ENCODE measurements at places on chromosomes 4 and X.

DNA sequence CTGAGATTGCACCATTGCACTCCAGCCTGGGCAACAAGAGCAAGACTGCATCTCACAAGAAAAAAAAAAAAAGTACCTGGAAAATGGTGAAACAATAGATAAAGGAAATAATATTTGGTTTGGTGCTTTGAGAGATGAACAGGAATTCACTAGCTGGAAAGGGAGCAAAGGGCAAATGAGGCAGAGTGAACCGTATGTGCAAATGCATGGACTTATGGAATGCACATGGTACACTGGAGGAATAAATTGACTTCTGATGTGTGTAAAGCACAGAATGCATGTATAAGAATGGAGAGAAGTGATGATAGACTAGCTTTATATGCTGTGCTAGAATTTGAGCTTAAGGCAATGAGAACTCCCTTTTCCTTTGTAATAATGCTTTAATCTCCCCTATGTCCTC is 413.3 kb downstream of the SPRY1 start:
- no peak for DNase-seq

DNA sequence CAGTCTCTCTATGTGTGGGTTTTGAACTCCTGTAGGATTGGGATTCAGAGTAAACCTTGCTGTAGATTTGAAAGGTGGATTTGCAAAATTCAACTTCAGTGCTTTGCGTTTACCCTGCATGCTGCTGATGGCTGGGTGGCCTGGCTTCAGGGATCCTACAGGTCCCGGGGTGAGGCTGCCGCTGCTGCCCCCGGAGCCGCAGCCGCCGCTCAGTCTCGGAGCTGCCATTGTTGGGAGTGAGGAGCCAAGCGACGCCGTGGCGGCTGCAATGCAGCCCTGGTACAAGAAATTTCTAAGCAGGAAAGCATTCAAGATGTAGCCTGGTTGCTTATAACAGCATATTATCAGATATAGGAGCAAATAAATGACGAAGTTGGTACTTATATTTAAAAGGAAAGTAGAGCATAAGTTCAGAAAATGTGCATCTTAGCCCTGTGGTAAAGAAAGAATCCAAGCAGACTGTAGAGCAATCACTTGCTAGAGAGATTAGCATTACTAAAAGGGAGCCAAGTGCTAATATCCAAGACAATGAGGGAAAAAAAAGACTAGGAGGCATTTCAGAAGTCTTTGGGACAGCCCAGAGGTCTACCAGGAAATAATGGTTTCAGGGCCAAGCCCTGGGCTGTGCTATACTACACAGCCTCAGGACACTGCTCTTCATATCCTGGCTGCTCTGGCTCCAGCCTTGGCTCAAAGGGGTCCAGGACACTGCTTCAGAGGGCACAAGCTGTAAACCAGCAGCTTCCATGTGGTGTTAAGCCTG is 36.9 kb upstream of the CHIC1 start:
- DNase-seq: no peak

DNA sequence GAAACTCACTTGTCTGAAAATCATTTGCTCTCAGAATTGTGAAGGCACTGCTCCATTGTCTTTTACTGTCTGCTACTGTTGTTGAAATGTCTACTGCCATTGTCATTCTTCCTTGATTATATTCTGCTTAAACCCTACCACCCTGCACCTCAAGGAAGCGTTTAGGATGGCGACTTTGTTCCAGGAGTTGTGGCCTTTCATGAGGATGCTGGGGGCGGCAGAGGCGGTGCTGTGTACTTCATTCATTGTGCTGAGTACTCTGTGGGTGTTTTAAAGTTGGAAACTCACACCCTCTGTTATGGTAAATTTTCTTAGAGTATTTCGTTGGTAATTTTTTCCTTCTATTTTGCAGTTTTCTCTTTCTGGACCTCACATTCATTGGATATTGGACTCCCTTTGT is 258.9 kb downstream of the TENM3 start:
- no peak for DNase-seq

- DNase-seq: no peak
Observed at GRCh38 chr4:52423967-52424366, 235.1 kb downstream of the USP46 start.

DNA sequence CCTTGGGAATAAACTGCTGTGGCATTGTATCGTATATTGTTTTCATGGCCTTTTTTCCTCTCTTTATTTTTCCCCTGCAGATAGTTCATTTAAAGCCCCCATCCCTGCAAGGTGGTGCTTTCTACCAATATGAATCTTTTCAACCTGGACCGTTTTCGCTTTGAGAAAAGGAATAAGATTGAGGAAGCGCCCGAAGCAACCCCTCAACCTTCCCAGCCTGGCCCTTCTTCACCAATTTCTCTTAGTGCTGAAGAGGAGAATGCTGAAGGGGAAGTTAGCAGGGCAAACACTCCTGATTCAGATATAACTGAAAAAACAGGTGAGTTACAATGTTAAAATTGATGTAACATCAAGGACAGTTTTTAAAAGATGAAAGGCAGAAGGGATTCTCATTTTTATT is 601 bp downstream of the SMARCAD1 start:
- no peak for DNase-seq

DNA sequence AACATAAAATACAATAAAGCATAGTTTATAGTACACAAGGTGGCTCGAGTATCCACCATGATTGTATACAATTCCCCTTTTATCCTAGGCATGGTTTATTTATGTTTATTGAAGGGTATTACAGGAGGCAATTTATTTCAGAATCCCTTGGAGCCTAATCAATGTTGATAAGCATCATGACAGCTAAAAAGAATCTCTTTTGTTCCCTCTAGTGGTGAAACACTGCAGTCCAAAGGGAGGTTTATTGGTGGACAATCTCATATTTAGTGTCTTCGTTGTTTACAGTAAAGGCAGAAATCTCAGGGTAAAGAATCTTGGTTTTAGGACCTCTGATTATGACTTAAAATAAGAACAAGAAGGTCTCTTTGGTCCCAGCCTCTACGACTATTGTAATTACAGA is 1712.5 kb downstream of the C4orf33 start:
- no peak for DNase-seq

GRCh38 chrX:71492231-71493065 is 40.5 kb upstream of the OGT start:
- peak; percentile 52 for DNase-seq

DNA sequence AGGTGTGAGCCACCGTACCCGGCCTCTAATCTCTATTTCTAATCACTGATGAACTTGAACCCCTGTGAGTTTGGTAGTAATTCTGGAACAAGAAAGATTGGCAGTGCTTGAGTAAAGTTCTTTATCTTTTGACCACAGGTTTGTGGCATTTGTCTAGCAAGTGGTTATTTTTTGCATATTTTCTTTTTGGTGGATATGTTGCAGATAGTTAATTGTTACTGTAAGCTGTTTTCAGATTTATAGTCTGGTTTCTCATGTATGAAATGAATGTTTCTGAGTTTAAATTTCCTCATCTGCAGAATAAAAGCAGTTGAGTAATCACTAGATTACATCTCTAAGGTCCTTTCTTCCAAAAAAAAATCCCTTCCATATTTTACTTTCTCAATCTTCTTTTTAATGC is 105.2 kb downstream of the GASK1B start:
- no peak for DNase-seq

- no peak for DNase-seq
Observed at GRCh38 chr4:86909546-86910295, 17.5 kb upstream of the C4orf36 start.

Data from stimulated activated naive CD8-positive, alpha-beta T cell treated with anti-CD3 and anti-CD28 coated beads, Interleukin-15, amount 100 ng/mL, for 72 hours (primary cell).